ENCODE measurements at places on chromosomes 3 and 15.

DNA sequence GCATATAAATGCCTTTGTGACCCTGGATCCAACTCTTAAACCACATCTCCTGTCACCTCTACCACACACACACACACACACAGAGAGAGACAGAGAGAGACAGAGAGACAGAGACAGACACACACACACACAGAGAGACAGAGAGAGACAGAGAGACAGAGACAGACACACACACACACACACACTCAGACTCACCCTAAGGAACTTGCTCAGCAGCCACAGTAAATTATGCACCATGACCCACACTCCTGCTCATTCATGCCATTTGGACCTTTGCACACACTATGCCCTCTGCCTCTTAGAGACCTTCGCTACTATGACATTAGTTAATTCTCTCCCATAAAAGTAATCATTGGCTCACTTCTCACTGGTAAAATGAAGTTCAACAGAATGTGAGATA lies 275.7 kb downstream of the ADAMTSL3 start:
- DNase-seq: no peak

DNA sequence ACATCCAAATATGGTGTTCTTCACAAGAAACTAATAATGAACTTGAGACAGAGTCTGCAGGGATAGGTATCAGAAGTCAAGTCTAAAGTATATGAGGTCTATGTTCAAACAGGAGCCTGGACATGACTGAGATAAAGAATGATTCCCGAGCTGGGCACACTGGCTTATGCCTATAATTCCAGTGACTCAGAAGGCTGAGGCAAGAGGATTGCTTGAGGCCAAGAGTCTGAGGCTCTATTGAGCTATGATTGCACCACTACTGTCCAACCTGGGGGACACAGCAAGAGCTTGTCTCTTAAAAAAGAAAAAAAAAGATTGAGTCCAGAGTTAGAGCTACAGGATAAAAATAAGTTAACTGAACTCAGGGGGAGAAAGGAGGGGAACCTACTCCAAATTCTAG lies 246.5 kb downstream of the LRRN1 start:
- DNase-seq: no peak

DNA sequence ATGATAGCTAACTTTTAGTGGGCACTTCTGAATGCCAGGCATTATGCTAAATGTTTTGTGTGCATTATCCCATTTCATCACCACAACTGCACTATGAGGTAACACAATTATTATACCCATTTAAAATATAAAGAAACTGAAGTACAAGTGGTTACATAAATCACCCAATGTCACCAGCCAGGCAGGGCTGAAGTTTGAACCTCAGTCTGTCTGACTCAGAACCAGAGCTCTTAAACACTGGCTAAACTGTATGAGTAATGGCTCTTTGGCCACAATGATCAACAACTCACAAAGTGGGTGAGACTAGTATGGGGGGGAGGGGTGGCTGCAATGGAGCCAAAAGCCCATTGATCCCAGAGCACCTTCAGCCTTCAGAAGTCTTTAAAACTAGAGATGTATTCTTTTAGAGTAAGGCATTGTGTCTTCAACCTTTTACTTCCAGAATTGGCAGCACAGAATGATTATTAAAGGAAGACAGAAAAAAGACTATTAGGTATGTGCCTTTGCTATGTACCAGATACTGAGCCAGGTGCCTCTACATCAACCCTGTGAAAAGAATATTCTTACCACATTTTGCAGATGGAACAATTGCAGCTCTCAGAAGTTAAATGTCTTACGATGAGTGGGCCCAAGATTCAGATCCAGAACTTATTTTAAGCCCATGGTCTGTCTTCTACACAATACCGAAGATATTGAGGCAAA lies 166.9 kb downstream of the UACA start:
- DNase-seq: no peak

- no peak for DNase-seq
These were observed 653.1 kb downstream of the RBMS3 start for GRCh38 chr3:29933802-29934490.

- no peak for DNase-seq
These were observed 74.1 kb upstream of the PLXNA1 start for GRCh38 chr3:126908752-126909275.

DNA sequence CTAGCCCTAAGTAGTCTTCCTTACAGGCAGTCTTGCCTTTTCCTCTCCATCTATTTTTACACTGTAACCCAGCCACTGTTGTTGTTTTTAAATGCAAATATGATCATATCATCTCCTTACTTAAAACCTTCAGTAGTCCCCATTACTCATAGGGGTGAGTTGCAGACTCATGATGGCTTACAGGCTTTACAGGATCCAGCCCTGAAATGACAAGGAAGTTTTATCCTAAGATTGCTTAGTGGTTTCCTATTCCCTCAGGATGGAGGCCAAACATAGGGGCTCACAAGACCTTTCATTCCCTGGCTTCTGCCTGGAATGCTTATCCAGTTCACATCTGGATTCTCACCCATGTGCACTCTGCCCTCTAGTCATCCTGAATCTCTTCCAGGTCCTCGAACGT lies 27.7 kb upstream of the PCOLCE2 start:
- no peak for DNase-seq

DNA sequence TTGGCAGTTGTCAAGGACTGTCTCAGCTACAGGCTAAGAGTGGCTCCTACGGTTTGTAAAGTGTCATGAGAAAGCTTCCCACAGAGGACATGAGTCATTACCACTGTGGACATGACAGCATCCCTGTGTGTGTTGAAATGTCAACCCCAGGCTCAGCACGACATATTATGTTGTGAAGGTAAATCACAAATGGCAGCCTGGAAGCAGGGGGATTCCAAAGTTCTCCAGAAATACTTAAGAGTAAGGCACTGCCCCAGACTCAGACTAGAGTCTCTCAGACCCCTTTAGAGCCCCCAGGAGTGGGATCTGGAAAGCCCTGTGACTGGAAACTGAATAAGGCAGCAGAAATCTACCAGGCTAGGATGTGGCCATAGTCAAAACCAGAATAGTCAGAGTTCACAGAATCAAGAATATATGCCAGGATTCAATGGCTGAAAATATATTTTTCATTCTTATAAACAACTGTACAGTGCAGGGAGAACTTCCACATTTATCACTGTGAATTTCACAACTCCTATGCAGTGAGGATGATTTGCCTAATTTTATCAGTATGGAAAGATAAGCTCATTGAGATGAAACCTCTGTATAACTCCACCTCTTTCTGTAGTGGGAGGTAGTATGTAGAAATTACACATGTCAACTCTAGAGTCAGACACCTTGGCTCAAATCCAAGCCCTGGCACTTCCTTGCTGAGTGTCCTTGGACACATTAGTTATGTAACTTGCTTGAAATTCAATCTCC lies 237.1 kb upstream of the CFAP20DC start:
- no peak for DNase-seq

DNA sequence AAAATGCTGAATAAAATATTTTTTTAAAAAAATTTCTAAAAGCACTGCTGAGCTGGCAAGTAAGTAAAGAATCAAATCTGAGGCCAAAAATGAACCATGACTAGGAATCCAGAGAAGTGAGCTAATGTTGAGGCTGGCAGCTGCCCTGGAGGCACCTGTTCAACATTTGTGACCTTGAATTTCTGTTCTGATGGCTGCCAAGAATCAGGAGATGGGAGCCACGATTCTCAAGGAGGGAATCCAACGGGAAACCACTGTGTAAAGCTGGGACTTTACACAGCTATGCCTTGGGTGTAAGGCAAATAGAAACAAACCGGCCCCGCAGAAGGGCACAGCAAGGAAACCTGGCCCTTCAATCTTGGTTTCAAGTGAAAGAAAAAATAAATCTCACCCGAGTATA lies 22.7 kb downstream of the HEG1 start:
- no peak for DNase-seq

All from HEK293T (cell line).